SJCRH30 (cell line): ENCODE measurements at places on chromosomes 3 and 15. TPM values are rescaled to one million over a fixed set of nuclear protein-coding genes. Genes with fewer than 3 reads are reported as not detected.

Gene RAB8B
- 47.2 and 50.4 TPM in 2 replicates for total RNA-seq

Gene OXSR1
- 27.9 and 31.6 TPM in 2 replicates for total RNA-seq

DNA sequence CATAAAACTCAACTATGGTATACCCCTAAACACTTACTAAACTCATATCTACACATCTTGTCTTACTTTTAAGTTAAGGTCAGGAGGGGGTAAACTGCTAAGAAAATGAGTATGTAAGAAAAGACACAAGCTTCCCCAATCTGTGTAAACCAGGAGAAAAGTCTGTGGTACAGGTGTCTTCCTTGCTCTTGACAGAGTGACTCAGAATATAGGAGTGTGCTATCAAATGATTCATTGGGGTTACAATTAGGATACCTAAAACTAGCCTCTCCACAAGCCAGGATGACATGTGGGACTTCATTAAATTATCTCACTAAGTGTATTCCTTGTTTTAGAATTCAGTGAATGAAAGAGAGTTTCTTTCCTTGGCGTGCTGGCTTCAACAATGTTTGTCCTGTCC lies 274.8 kb downstream of the BBX start:
- no peak for DNase-seq

DNA sequence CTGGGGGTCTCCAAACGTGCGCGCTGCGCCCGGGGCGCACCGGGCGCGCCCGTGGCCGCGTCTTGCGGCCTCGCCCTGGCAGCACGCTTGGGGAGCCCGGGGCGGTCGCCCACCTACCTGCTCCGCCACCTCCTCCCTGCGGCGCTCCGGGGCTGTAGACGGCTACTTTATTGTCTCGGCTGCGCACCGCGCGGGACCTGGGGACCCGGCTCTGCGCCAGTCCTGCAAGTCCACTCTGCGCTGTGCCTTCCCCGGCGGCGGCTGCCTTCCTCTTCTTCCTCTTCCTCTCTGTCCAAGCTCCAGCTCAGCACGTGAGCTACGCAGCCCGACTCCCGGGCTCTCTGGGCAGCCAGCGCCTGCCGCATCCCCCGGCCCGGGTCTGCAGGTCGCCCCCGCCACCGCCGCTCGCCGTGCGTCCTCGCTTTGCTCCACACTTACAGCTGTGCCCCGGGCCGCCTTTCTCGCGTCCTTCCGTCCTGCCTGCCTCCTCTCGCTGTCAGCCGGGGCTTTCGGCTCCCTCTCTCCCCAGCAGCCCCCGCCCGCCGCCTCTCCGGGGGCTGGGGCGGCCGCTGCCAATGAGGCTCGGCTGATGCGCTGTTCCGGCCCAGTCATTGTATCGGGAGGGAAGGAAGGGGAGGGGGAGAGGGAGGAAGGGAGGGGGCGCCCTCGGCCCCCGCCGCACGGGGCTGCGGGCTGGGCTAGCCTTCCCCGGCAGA lies 156.4 kb upstream of the FRMD4B start:
- peak; percentile 24 for DNase-seq

DNA sequence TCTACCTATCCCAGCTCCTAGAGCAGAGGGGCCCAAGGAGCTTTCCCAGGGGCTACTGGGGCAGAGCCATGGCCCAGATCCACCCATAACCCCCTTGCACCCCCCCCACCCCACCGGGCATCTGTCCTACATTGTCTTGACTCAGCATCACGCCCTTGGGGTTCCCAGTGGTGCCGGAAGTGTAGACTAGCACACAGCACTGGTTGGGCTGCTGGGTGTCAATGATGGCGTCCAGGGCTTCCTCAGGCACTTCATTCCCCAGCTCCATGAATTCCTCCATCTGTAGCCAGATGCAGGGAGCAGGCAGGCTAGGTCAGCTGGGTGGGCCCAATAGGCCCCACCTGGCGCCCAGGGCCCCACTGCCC lies 33.2 kb downstream of the IDH3A start:
- no peak for DNase-seq

DNA sequence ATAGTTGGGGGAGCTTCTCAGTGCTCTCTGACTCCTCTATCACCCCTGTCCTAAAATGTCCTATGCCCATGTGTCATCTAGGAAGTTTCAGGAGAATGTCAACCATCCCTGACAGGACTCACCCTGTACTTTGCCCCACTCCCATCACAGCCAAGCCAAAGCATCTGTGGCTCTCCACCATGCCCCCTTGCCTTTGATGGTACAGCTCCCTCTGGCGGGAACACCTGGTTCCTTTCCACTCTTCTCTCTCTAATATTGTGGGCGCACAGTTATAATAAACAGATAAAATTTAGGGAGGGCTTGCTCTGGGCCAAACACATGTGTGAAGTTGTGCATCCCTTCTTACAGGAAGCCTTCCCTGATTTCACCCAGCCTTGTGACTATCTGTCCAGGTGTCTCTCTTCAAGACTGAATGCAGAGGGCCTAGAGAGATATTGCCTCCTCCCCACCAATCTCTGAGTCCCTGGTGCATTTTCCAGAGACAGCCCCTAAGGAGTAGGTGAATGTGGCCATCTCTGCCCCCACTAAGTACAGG lies 62.8 kb downstream of the ISG20 start:
- DNase-seq, result peak; percentile 49
